ENCODE measurements at places on chromosomes 5 and 9.

GRCh38 chr9:91825422-91825821, 124.6 kb downstream of the ROR2 start:
- DNase-seq, result no peak

DNA sequence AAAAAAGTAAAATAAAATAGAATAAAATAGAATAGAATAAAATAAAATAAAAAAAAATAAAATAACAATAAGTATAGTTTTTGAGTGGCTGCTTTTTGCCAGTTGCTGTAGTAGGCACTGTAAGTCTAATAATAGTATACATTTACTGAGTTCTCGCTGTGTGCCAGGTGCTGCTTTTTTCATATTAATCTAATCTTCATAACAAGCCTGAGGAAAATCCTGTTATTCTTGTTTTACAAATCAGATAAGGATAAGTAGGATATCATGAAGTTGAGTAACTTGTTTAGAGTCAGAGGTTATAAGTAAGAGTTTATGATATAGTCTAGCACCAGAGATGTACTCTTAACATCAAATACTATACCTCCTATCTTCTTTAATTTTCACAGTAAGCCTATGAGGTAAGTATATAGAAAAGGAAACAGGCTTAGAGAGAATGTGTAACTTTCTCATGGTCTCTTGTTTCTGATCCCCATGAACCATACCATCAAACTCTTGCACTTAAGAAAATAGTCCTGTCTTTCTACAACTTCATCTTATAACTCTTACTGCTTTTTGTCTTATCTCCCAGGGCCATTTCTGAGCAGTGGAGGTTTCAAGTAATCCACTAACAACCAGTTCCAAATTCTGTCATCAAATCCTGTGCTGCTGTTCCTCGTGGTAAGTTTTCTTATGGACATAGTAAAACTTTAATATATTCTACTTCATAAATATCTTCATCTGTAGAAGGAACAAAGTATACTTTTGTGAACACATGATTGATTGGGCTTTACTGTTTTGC, 18.7 kb downstream of the RMI1 start:
- DNase-seq, result no peak

DNA sequence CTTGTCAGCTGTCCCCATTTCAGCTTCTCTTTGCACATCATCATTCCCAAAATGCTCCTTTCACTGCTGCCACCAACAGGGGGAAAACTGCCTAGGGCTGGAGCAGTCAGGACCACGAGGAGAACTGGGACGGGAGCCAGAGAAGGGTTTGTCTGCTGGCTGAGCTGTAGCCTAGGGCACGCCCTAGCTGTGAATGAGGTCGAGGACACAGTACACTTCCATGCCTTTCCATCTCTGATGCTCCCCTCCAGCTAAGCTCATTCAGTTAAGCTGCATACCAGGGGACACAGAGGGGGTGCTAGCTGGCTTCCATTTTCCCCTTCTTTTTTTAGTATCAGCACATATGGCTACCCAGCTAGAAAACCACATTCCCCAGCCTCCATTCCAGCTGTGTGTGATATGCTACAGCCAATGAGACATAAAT, 64.7 kb downstream of the STK10 start:
- DNase-seq, result peak; percentile 57

GRCh38 chr5:4027088-4027734, 431.6 kb downstream of the IRX1 start:
- DNase-seq, result no peak

DNA sequence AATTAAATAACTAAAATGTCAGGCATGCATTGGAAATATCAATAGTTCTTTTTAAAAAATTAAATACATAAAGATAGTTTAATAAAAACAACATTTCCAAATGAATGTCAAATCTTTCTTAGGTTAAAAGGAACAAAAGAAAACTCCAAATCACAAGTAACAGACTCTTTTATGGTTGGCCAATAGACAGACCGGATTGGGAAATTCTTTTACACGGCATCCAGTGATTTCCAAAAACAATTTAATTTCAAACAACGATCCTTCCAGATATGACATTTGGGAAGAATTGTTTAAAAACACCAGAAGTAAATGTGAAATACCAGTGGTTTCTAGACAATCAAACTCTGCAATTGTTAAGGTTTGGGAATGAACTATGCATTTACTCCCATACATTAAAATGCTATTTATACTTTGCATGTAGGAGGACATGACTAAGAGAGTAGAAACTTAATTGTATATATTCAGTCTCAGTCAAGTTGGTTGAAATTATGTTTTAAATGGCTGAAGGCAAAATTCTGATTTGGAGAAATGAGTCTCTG, 32.8 kb downstream of the ZNF474 start:
- DNase-seq, result no peak

DNA sequence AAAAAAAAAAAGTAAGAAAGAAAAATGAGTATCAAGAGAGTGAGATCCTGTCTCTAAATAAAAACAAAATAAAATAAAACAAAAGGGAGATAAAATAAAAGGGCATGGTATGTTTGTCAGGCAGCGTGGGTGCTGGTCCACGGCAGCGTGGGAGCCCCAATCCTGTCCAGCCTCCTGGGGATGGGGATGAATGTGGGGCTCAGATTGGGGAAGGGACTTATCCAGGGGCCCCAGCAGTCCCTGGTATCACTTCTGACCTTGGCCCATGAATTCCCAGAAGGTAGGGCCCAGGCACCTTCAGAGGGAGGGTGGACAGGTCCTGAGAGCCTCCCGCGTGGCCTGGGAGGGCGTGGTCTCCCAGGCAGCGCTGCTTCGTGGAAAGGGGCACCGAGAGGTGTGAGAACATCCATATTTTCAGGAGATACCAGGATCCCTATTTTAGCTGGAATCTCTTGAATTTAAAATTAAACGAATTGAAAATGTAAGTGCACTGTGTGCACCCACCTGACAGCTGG, 71.2 kb downstream of the ZNF354C start:
- no peak for DNase-seq

DNA sequence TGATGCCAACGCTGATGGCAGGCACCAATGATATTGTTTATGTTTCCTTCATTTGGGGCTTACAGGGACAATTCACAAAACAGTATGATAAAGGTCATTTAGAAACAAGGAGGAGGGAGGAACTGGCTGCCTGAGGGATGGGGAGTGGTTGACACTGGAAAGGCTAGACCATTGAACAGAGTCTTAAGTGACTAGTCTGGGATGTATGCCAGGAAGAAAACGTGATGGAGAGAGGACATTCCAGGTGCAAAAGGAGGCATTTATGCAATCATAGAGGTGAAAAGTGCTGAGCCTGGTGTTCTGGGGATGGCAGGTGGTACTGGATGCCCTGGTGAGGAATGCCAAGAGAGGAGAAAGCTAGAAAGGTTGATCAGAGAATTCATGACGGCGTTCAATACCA, 153.4 kb downstream of the ZNF462 start:
- no peak for DNase-seq

DNA sequence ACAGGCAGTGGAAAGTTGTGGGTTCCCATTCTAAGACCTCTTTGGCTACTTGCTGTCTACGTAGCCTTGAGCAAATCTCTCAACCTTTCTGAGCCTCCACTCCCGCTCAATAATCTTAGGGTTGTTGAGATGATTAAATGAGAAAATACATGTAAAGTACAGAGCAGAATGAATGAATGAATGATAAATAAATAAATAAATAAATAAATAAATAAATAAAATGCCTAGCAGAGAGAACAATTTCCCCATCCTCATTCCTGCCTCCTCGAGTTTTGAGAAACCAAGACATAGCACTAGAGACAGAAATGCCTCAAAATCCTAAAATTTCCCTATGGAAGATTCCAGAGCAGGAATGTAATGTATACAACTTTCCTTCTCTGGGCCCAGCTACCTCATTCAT, 128.3 kb upstream of the RAD23B start:
- DNase-seq, result no peak

- DNase-seq, result no peak
These were observed 28.6 kb upstream of the CTNNA1 start for GRCh38 chr5:138724470-138725146.

GRCh38 chr5:52751137-52751536, 36.6 kb upstream of the ITGA1 start:
- no peak for DNase-seq

GRCh38 chr5:76974785-76975184, 21.9 kb downstream of the CRHBP start:
- no peak for DNase-seq

GRCh38 chr5:43422143-43422542, 10.0 kb upstream of the CCL28 start:
- no peak for DNase-seq

GRCh38 chr5:181203093-181203711, 1.8 kb downstream of the TRIM7 start:
- DNase-seq, result no peak

- no peak for DNase-seq
These were observed 376.4 kb upstream of the TNC start for GRCh38 chr9:115494393-115494792.

DNA sequence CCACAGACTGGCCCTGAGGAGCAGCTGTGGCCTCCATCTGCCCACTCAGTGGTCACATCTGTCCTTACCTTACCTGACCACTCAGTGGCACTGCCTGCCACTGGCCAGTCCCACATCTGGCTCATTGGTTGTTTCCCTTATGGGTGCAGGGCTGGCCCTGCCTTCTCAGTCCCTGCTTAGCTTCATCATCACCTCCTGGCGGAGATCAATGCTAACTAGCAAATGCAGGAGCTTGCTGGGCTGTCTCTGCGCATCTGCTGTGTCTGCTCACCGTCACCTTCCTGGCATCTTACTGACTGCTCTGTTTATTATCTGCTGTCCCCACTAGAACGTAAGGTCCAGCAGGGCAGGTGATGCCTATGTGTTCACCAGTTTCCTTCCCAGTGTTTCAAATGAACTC, 356.9 kb downstream of the SEMA5A start:
- no peak for DNase-seq

DNA sequence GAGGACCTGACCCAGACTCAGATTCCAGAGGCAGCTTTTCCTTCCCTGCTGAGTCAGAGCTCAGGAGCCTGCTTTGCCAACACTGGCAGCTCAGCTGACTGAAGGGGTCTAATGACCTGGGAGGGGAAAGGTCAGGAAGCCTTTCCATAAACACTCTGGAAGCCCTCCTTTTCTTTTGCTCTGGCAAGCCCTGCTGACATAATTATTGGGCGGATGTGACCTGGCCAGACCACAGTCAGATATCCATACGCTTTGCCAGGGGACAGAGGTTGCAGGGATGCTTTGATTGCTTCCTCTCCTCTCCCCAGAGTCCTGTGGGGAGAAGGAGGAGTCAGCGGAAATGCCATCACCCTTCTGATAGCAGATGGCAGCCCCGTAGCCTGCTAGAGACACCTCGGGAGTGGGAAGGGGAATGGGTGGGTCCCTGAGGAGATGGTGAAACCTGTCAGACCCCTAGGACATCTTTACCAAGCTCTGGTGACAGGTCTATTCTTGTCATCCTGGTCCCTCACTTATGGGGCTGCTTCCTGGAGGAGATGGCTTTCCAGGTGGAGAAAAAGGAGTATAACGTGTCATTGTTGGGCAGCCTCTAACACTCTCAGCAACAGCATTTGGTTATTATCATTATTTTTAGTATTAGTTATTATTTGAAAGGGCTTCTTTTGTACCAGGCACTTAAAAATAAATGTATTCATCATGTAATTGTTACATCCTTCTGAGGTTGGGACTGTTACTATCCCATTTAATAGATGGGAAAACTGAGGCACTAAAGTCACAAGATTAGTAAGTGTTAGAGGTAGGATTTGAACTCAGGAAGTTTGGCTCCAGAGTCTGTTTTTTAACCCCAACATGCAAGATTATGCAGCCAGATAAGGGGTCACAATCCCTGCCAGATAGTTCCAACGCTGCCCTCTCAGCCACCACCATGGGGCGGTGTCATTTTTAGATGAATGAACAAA, 11.6 kb downstream of the COL27A1 start:
- DNase-seq, result no peak

DNA sequence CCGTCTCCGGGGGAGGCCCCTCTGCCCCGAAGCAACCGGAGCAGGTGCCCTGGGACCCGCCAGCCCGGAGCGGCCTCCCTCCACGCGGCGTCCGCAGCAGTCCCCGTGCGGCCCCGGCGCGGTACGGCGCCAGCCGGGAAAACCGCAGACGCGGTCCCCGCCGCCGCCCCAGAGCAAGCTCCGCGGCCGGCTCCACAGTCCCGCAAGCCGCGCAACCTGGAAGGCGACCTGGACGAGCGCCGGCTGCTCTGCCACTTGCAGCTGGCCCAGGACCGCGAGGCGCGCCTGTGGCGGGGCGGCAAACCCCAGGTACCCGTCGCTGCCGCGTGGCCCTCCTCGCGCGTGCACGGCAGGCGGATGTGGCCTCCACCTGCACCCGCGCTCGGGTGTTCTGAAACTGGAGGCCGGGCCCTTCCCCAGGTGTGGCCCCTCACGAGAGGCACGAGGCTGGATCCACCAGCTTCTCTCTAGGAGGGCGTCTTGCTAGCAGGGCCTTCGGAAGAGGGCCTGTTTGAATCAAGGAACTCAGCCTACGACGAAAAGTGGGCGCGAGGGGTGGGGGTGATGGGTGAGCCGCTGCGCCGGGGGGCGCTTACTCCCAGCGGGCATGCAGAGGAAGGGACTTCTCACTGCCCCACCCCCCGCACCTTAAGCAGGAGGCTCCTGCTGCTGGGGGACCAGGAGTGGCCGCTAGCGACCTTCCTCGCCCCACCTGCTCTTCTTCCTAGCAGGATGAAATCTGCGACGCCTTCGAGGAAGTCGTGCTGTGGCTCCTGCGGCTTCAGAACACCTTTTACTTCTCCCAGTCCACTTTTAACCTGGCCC, 602 bp downstream of the CCNI2 start:
- DNase-seq, result peak; percentile 60

- no peak for DNase-seq
These were observed 12.5 kb upstream of the C5orf63 start for GRCh38 chr5:127085796-127086195.

- no peak for DNase-seq
These were observed 7.0 kb downstream of the UBE2QL1 start for GRCh38 chr5:6455571-6456200.

GRCh38 chr9:76658510-76659231, 105.6 kb upstream of the PCA3 start:
- no peak for DNase-seq

- no peak for DNase-seq
These were observed 25.8 kb downstream of the NOTCH1 start for GRCh38 chr9:136520053-136520540.

- DNase-seq, result no peak
These were observed 16.2 kb upstream of the IER5L start for GRCh38 chr9:129194221-129194620.

- no peak for DNase-seq
These were observed 99.8 kb upstream of the DAP start for GRCh38 chr5:10860645-10861422.

GRCh38 chr5:6347165-6347564, 31.2 kb downstream of the MED10 start:
- no peak for DNase-seq

DNA sequence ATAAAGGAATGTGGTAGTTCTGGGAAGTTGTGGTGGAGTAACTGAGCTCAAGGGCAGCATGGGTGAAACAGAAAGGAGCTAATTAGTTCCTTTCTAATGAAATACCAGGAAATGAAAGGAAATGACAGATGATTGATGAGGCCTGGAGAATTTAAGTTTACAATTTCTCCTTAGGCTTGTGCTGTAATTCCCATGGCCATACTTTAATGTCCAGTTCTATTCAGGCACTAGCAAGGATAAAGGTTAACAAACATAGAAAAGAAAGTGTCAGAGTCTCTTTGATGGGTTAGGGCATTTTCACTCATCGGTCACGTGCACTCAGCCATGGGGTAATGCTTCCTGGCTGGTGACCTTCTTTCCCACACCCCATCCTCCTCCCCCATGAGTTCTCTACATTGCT, 70.3 kb downstream of the CTSL start:
- no peak for DNase-seq

GRCh38 chr9:83976372-83976771, 3.6 kb downstream of the HNRNPK start:
- DNase-seq, result no peak

GRCh38 chr5:13566871-13567339, 377.6 kb downstream of the DNAH5 start:
- DNase-seq, result no peak
